Stimulated activated CD8-positive, alpha-beta memory T cell treated with anti-CD3 and anti-CD28 coated beads, Interleukin-4, amount 100 ng/mL, for 1 hour (primary cell): ENCODE measurements at places on chromosomes 6 and 20.

GRCh38 chr6:48990739-48991138 is 472.3 kb downstream of the MMUT start:
- no peak for DNase-seq

GRCh38 chr6:45648262-45648620 is 270.5 kb upstream of the SUPT3H start:
- DNase-seq = no peak

- no peak for DNase-seq
Observed at GRCh38 chr6:6840831-6841291, 252.3 kb downstream of the LY86 start.

GRCh38 chr20:63917811-63918210 is 22.9 kb downstream of the DNAJC5 start:
- no peak for DNase-seq

- no peak for DNase-seq
Observed at GRCh38 chr6:26017632-26017966, 55.0 kb downstream of the TRIM38 start.
